ENCODE measurements at places on chromosomes 11 and 22.
A peak's percentile ranks its signal among the peaks of the same experiment; 100 is the strongest.

- peak; percentile 40 for DNase-seq
Measured at GRCh38 chr22:38657045-38657909, 839 bp downstream of the CBY1 start.

DNA sequence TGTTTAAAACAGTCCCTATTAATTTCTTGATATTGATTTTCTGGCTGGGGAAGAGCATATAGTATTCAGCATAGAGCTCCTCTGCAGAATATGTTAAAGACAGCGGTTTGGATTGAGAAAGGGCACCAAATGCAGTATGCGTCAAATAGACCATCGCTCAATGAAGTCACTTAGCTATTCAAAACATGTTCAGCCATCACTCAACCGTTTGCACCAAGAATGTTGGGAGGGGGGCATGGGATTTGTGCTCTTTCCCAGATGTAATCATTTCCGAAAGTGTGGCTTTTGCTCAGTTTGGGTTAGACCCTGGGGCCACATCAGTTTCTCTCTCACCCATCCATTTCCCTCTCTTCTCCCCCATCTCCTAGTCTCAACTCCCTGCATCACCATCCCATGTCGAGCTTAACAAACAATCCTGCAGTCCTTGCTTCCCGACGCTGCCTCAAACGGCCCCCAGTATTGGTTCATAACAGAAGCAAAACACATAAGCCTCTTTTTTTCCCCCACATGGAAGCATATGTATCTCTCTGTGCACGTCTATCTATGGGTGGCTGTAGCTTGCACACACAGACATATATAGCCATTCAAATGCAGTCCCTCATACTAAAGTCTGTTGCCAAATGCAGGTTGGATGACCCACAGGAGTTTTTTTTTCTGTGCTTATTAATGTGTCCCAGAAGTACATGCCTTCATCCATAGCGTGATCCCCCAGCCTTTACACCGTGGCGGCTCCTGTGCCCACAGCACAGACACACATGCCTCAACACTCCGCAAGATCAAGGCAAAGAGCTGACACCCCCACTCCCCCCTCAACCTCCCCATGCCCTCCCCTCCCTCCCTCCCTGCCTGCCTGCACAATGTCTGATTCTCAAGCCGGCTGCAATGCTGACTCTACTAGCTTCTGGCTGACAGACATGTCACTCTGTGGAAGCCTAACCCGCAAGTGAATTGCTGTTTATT, 2.6 kb downstream of the CACNG2 start:
- no peak for DNase-seq

GRCh38 chr11:45252134-45252856, 33.8 kb downstream of the SYT13 start:
- DNase-seq = peak; percentile 57

DNA sequence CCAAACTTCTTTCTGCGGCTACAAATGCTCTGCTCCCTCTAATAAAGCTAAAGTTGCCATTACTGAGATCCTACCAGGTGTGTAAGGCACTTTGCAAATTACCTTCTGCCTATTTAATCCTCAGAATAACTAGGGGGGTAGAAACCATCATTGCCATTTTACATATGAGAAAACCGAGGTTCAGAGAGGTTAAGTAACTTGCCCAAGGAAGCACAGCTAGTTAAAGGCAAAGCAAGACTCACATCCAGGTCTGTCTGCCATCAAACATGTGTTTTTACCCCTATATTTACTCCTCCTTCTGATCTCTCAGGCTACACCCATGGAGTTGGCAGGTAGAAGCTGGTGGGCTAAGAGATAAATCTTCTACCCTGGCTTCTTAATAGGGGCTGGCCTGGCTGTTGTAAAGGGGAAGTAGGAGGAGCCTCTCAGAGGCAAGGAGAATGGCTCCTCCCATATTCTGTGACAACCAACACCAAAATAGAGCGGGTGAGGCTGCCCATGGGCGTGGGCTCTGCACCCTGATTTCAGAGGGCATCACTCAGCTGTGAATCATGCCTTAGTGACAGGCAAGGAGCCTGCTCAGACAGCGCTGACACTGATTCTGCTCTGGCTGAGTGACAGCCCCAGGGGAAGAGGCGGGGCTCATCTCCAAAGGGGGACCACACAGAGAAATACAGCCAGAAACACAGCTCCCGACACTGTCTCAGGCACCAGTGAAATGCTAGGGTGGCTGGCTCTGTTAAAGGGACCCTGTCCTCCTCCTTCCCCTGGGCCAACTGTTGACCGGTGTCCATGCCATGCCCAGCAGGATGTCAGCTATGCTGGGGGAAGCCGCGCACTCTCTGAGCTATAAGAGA, 106.8 kb downstream of the ABTB2 start:
- peak; percentile 42 for DNase-seq

DNA sequence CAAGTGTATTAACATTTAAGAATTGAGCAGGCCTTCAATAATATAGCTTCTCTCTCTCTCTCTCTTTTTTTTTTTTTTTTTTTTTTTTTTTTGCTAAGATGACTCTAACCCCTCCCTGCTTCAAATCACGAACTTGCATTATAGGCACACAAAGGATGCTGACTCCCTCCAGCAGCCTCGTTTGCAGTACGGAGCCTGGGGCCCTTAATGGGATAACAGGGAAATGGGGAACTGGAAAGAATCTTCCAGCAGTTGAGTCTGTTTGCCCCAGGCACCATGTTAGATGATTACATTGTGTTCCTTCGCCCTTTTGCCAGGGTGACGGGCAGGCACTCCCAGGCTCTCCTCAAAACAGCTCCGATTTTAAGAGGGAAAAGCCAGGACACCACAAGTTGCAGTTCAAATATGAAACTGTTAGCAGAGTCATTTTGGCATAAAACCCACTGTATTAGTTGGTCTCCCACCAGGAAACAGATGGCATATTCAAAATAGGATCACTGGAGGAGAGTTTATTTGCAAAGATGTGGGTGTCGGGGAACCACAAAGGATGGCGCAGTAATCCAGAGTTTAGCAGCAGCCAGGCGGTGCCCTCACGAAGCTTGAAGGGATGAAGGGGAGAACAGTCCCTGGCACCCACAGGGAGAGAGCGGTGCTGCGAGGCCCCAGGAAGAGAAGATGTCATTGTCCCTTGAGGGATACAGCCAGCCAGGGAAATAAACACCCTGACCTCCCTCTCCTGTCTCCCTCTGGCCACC, 26.5 kb upstream of the TREH start:
- DNase-seq = no peak

DNA sequence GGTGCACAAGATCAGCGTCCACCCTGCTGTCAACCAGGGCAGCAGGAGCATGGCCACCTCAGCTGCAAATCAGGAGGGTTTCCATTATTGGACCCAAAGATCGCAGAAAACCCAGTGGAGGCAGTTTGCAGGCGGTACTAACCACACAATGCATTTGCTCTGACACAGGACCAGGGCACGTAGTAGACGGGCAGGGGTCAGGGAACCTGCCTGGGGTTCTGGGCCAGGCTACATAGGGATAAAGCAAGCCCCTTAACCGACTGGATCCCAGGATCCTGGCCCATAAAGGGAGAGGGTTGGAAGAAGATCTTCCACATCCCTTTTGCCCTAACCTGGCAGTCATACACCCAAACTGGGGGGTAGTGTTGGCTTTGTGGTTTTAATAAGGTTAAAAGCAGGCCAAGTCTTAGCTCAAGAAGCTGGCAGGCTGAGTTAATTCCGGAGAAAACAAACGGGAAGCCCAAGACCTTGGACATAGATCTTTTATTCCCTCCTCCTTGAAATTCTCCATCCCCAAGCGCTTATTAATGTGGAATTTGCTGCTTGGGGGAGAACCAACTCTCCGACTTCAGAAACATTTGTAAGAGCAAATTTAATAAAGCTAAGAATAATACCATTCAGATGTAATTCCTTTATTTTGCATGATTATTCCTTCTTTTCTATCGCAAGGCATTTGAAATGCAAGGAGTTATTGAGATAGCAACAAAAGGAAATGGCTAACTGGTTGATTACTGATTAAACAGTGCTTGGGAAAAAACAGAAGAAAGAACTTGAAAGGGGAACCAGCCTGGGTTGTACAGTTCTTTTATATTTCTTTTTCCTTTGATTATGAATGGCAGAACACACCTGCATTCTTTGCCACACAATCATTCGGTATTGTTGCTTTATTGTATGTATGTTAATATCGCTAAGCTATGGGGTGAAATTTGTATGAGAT, 6.3 kb upstream of the ARHGAP8 start:
- no peak for DNase-seq

DNA sequence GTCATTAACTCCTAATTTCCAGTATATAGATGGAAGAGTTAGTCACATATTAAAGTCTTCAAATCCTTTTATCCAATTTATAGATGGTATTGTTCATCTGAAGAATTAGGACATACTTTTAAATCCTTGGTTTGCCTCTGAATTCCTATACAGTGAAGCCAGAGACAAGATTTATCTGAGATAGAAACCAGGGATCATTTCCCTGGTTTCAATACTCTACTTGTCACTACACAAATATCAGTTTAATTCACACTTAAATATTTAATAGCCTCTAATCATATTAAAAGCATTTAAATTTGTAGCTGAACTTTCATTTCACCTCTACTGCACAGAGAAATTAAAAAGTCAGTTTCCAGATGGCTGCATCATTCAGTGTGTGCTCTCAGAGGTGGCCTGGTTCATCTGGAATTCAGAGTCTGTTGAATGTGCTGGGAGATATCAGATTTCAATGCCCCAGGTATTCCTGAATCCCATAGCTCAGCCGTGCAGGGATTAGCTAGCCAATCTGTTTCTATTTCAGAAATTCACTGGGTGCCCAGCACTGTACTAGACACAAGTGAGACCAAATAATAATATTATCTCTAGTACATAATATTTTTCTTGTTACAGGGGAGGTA, 344.3 kb downstream of the AASDHPPT start:
- no peak for DNase-seq

GRCh38 chr11:46741600-46742484, 22.8 kb downstream of the F2 start:
- no peak for DNase-seq

- no peak for DNase-seq
Measured at GRCh38 chr11:61890529-61891330, 615 bp downstream of the FADS3 start.

DNA sequence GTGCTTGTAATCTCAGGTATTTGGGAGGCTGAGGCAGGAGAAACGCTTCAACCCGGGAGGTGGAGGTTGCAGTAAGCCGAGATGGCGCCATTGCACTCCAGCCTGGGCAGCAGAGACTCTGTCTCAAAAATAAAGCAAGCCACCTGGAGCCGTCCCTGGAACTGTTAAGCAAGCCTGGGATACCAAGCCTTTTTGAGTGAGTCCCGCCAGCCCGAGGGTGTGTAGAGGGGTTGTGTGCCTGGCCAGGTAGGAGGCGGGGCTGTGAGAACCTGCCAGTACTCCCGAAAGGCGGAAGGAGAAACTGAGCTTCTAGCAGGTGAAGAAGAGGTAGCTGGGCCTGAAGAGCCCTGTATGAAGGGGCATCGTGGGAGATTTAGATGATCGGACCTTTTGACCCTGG, 52.4 kb downstream of the TRIOBP start:
- no peak for DNase-seq

GRCh38 chr11:77449060-77449521, 24.8 kb downstream of the PAK1 start:
- DNase-seq = no peak
